ENCODE measurements at places on chromosomes 4 and X.

DNA sequence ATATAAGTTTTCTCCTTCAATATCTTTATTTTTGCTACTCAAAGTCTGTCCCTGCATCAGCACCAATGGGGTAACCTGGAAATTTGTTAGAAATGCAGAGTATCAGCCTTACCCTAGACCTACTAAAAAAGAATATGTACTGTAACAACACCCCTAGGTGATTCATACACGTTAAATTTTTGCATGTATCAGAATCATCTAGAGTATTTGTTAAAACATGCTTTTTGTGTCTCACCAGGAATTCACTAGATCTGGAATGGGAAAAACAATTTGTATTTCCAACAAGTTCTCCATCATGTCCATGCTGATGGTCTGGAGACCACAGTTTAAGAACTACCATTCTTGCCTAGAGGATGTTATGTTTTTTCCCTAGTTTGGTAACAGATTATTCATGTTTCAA is 196.0 kb upstream of the EDNRA start:
- no peak for DNase-seq

- no peak for DNase-seq
Observed at GRCh38 chrX:70009970-70010369, 39.8 kb downstream of the AWAT2 start.

GRCh38 chrX:132094164-132094563 is 33.7 kb downstream of the FRMD7 start:
- no peak for DNase-seq

- DNase-seq: no peak
Observed at GRCh38 chr4:176230836-176231235, 35.5 kb upstream of the SPATA4 start.

DNA sequence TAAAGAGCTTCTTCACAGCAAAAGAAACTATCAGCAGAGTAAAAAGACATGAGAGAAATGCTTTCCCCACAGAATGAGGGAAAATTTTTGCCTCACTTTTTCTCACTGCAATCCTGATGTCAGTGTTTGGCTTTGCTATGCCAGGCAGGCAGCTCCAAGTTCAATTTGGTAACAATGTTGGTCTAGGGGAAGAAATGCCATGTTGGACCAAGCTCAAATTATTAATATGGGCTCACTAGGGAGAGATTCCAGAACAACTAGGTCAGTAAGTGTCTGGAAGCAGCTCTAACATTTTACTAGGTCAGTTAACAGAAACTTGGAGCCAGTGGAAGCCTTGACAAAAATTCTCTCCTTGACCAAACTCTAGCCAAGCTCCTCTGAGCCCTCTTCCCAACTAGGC is 95.4 kb downstream of the NAF1 start:
- DNase-seq: no peak

DNA sequence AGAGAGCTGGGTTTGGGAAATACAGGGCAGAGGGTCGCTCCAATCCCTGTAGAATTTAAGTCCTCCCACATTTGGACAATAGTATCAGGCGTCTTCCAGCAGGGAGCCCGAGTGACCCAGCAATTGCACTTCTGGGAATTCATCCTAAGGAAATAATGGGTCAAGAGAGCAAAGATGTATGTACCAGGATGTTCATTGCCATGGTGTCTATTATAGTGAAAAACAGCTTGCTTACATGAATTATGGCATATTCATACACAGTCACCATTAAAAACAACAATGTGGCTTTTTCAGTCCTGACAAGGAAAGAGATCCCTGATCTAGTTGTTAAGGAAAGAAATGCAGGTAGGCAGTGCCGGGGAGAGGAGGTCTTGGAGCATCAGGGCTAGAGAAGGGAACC is 167.7 kb downstream of the PJA1 start:
- DNase-seq: no peak

DNA sequence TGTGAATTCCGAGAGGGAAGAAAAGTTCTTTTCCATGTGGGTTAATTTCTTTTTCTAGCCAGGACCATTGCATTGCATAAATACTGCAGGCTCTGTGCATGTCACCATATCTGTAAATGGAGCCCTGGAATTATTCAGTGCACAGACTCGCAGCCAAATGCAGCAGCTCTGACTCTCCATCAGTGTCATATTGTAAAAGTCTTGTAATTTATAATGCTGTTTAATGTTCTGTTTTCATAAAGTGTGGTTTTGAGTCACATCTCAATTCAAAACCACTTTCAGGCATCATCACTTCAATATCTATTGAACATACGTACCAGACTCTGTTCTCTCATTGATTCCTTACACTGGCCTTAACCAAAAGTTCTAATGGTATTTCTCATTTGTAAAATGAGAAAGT is 193.9 kb upstream of the RPL34 start:
- DNase-seq: no peak

- DNase-seq: no peak
Observed at GRCh38 chrX:2894885-2895292, 34.2 kb downstream of the ARSD start.

GRCh38 chrX:139931646-139932072 is 1.2 kb downstream of the ATP11C start:
- no peak for DNase-seq

Measured in nucleus accumbens (tissue), 56 donors.